ENCODE measurements at places on chromosomes 3 and 15. TPM values are rescaled to one million over a fixed set of nuclear protein-coding genes. Genes with fewer than 3 reads are reported as not detected.

Gene FGF12
- 1.6 TPM for total RNA-seq

Gene IMPG2
- total RNA-seq: 0.99 TPM

Gene TATDN2
- 7.2 TPM for total RNA-seq

Gene LRRC15
- total RNA-seq: 0.20 TPM

Gene TMEM158
- total RNA-seq: 0.87 TPM

Gene CDHR4
- total RNA-seq: not detected

Gene SLC24A5
- total RNA-seq: under 0.01 TPM

Gene MFN1
- total RNA-seq: 33.5 TPM

Gene PTPN23
- 10.5 TPM for total RNA-seq

Gene P2RY14
- total RNA-seq: not detected

Gene TNFAIP8L3
- 112 TPM for total RNA-seq

Gene KLHL6
- under 0.01 TPM for total RNA-seq

Gene ASB14
- total RNA-seq: not detected

Gene FBXW12
- total RNA-seq: not detected

Gene STAG1
- 25.4 TPM for total RNA-seq

Gene RCCD1
- total RNA-seq: 3.3 TPM

Gene CACNA1D
- total RNA-seq: not detected

Gene ROPN1B
- not detected for total RNA-seq

Gene DAZL
- not detected for total RNA-seq

Gene CTXN2
- total RNA-seq: not detected

DNA sequence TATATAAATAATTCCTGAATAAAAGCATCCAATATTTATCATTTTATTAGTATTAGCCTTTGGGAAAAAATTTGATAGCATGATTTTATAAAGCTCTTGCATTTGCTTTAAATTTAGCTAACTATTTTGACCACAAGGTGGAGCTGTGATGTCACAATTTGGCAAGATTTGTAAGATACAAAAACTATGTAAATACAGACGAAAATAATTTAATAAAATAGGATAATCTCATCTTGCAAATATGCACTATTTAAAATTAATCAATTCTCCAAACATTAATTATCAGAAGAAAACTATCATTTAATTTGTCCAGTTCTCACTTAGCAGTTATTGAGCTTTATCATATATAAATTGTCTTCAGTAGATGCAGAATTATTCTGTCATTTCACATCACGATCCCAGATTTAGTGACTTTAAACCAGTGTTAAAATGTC lies 95.4 kb downstream of the PLOD2 start:
- peak; percentile 78 for DNase-seq

DNA sequence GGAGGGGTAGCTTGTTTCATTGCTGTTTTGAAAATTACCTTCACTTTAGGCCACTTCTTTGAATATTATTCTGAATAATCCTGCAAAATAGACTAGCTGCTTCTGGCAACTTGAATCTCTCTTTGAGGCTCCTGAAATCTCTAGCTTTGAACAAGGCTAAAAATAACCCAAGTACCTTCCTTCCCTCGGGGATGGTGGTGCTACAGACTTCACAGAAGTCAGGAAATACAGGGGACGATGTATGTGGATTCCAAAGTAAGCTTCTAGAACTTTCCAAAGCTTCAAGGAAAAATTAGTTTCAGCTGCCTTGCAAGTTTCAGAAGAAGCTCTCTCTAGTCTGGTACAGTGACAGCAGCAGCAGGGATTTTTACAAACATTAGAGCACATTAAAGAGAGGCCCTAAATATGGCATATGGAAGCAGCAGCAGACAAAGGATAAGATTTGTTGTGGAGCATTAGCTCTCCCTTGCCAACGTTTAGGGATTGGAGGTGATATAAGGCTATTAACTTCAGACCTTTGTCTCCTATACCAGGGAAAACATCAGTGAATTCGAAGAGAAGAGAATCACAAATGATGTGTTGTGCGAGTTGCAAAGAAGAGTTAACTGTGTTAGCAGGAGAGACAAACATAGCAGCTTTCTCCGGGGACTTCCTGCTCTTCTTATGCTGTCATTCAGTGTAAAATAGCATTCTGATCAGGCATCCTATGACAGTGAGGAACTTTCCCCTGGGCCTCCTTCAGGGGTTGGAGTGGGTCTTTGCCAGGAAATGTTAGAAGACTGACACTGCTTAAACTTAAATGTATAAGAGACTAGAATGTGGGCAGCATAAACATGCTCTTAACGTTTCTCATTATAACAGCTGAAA lies 783.0 kb upstream of the ARPP21 start:
- no peak for DNase-seq

GRCh38 chr3:30006111-30006510 lies 600.3 kb upstream of the TGFBR2 start:
- no peak for DNase-seq

GRCh38 chr15:77059786-77060361 lies 11.0 kb downstream of the TSPAN3 start:
- peak; percentile 37 for DNase-seq

DNA sequence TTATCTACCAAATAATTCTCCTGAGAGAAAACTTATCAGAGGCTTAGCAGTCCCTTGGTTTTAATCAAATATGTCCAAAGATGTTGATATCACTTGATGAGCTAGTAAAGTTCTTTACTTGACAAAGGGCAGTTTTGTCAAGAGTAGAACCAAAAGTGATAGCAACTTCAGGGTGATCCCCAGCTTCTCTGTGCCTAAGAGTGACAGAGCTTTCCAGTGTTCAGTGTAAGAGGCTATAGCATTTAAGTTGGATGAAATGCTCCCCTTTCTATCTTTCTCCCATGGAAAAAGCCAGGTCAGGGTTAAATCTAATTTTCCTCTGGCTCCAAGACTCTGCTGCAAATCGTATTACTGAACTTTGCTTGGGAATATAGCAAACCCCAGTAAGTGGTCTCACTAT lies 120.8 kb downstream of the UNC13C start:
- DNase-seq: no peak

DNA sequence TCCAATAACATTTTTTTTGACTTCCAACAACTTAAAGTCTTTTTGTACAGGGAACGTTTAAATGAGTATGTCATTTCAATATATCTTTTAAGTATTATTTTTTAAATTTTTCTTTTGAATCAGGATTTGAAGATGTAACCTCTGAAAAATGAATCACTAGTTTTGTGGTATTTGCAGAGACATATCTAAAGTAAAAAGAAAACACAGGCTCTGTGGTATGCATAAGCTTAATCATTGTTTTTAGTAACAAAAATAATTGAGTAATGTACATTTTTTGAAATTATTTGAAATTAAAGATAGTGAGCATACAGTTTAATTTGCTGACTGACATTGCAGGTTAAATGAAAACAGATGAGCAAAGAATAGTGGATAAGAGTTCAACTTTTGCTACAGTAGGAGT lies 531.3 kb downstream of the ROBO1 start:
- DNase-seq: no peak

DNA sequence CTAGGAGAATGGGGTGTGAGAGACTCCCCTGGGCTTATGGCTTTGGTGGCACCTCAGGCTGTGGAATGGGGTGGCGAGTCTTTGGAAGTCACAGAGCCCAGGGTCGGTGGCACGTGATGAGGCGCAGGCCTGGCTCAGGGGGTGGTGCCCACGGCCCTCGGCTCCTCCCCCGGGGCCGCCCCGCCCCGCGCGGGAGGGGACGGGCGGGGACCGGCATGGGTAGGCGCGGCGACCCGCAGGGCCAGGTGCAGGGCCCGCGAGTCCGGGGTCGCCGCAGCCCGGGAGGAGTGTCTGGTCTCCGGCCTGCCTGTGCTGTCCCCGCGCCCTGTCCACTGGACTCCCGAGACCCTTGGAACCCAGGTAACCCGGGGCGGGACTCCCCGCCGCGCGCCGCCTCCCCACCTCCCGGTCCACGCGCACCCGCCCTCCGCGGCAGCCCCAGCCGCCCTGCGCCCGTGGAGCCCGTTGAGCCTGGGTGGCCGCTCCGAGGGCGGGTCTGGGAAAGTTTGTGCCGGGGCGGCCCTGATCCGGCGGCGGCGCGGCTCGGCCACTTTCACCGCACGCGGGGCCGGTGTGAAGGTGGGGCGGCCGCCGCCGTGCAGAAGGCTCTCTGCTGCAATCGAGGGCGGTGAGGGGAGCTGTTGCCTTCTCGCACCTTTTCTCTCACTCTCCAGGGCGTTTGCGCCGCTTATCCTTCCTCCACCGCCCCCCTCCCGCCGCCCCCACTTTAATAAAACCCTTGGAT lies at the start of gene PAQR5:
Gene PAQR5 (plus strand): TSS at position 216 of the 745 bp plus-strand sequence. CDS start 61,169 bp downstream, outside the sequence.
- DNase-seq: peak; percentile 19

- DNase-seq: no peak
Measured at GRCh38 chr3:16063603-16064002, 110.9 kb upstream of the GALNT15 start.

- peak; percentile 28 for DNase-seq
Measured at GRCh38 chr15:101151288-101151687, 100.6 kb downstream of the CHSY1 start.

- no peak for DNase-seq
Measured at GRCh38 chr3:116916836-116917235, 207.3 kb downstream of the TUSC7 start.

- peak; percentile 59 for DNase-seq
Measured at GRCh38 chr15:40918146-40918798, 10.9 kb upstream of the DLL4 start.

DNA sequence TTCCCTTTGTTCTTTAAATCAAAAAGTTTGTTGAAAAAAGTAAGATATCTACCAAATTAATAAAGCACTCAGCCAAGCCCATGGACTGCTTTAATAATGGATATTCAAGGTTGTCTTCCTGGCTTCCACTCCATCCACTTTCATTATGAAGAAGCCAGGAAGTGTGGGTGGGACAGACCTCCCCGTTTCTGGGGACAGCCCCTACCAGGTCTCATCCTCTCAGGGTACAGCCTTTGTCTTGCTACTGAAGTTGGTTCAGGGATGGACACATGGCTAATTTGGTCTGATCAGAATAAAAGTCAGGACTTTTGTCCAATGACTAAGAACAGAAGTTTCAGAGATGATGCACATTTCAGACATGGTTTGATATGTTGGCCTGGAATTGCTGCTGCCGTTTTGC lies 32.6 kb downstream of the CCNB2 start:
- DNase-seq: no peak

- no peak for DNase-seq
Measured at GRCh38 chr15:70246623-70247220, 149.0 kb upstream of the TLE3 start.

- peak; percentile 75 for DNase-seq
Measured at GRCh38 chr15:63752075-63752684, 81.6 kb downstream of the HERC1 start.

- no peak for DNase-seq
Measured at GRCh38 chr3:196995027-196995426, 26.4 kb upstream of the PIGZ start.

DNA sequence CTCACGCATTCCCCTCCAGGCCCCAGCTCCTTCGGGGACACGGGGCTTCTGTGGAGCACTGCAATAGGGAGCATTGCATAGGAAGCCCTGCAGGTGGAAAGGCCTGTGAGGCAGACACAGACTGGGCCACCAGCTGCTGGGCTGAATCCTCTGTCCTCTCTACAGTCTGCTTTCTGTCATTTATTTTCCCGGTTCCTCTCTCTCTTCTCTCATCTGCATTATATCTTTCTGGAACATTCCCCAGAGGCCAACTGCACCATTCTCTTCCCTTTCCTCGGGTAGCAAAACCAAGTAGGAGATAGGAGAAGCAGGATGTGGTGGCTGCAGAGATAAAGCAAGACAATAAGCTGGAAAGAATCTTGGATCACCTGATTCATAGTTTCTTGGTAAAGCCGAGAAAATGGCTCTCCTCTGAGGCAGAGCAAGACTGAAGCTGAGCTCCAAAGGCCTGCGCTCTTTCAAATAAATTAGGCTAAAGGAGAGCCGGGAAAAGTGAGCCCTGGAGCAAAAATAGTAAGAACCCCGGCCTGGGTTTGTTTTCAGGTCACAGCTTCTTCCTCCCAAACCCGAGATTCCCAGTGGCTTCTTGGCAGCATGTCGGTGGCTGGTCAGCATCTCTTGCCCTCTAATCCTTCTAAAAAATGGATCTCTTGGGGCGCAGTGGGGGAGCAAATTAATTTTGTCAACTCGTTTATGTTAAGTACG lies 5.3 kb downstream of the TM4SF4 start:
- DNase-seq: peak; percentile 50

GRCh38 chr3:39962581-39962980 lies 153.2 kb downstream of the MYRIP start:
- DNase-seq: no peak

- no peak for DNase-seq
Measured at GRCh38 chr3:130838898-130839600, 54.8 kb upstream of the ATP2C1 start.

DNA sequence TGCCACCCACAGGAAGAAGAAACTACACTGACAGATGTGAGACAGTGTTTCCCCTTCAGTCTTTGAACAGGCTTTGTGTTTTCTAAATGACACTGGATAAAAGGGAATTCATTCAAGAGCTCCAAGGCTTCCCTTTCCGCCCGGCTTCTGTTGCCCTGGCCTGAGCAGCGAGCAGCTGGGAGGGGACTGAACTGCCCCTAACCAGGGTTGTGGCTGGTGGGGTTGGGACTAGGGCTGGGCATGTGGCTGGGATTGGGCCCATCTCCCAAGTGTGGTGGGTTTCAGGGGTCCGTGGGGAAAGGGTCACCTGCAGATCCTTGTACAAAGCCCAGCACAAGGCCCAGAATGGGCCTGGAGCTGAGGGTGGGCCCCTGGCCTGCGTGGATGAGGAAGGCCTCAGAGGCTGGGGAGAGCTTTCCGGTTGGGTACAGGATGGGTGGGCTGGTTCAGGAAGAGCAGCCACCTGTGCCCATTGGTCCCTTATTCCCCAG lies 10.4 kb downstream of the VILL start:
- no peak for DNase-seq

GRCh38 chr3:64917914-64918453 lies 230.2 kb upstream of the ADAMTS9 start:
- DNase-seq: no peak

DNA sequence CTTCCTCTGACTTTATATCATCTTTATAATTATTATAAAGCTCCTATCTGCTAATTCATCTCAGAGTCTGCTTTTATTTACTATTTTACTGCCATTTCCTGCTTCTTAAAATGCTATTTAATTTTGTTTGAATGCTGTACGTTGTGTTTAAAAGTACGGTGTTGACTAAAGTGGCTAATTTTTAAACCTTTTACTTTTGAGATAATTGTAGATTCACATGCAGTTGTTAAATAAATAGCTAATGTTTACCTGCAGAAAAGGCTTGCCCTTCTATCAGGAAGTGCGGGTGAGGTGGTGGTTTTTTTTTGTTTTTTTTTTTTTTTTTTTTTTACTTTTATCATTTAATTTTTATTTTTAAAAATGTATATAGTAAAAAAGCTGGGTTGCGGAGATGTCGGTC lies 41.3 kb downstream of the XYLB start:
- no peak for DNase-seq

GRCh38 chr3:134516905-134517304 lies 31.0 kb downstream of the CEP63 start:
- DNase-seq: no peak

DNA sequence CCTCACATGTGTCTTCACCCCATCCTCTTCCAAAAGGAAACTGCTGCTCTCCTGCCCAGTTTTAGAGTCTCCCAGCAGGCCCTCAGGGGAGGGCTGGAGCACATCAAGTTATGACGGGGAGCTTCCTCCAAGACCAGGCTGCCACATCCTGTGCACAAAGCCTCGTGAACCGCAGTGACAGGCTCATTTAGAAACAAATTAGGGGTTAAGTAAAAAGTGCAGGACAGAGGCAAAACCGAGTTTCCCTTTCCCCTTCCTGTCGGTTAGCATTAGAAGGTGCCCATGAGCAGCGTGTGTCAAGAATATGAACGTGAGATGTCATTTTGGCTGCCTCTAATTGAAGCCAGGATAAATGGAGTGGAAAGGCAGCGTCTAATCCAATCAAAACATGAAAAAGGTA lies 199.7 kb downstream of the ARRDC4 start:
- no peak for DNase-seq

- DNase-seq: no peak
Measured at GRCh38 chr3:106825962-106826605, 551.2 kb upstream of the CCDC54 start.
